Activated naive CD4-positive, alpha-beta T cell treated with Interleukin-2 at 50 U/mL for 16 hours (primary cell): ENCODE measurements at places on chromosomes 16 and 17.

DNA sequence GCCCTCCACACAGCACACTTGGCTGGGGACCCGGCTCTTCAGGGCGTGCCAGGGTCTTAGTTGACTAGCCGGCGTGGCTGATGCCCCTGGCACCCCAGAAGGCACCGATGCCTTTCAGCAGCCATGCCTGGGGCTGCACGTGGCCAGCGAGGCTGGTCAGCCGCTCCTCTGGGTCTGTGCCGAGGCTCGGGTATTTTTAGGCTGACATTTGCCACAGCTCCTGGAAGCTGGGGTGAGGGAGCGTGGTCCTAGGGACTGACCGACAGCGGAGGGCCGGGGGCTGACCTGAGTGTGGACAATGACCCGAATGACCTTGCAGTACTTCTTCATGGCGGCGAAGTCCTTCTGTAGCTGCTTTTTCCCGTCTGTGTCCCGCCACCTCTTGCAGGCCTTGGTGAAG, 3.9 kb downstream of the RPL3L start:
- DNase-seq: no peak

- no peak for DNase-seq
These were observed 285.2 kb downstream of the CA10 start for GRCh38 chr17:51873302-51873701.

DNA sequence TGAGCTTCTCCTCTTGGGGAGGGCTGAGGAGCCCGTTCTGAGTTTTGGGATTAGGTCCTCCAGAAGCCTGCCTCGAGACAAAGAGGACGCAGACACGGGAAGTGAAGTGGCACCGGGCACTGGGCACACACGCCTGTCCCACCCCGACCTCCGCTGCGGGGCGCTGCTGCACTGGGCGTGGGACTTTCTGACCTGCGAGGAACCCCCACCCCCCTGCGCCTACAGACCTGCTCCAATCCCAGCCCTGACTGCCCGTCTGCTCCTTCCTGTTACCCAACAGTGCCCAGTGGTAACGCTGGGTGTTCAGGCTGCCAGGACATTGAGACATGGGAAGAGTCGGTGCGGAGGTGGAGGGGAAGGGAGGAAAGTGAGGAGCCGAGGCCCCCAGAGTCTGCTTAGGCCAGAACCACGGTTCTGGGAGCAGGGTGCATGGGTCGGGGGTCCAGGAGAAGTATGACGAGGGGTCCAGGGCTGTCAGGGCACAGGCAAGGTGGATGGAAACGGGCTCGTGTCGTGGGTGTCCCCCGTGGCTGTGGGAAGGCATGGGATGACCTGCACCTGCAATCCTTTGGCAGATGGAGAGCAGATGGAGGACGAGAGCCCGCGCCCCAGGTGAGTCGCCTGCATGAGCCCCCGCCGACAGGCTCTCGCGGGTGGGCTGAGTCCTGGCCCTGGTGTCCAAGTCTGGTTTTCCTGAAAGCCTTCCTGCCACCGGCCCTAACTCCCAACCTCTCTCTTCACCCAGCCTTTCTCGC, 112.0 kb upstream of the CREBBP start:
- DNase-seq: no peak

GRCh38 chr17:13698832-13699231, 97.1 kb upstream of the HS3ST3A1 start:
- DNase-seq: no peak

DNA sequence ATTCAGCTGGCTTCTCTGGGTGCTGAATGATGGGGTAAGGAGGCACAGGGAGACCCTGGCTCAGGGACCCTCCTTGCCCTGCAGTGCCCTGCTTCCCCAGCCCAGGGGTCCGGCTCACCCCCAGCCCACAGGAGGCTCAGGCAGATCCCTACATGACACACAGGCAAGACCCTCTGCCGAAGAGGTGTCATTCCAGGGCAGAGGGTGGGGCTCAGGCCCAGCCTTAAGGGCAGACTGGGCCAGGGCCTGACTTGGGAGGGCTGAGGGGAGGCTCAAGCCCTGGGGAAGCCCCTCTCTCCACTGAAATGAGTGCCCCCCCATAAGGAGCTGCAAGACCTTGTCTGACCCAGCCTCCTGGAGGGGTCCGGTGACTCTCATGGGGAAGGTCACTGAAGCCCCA, 30.3 kb upstream of the KSR1 start:
- no peak for DNase-seq

DNA sequence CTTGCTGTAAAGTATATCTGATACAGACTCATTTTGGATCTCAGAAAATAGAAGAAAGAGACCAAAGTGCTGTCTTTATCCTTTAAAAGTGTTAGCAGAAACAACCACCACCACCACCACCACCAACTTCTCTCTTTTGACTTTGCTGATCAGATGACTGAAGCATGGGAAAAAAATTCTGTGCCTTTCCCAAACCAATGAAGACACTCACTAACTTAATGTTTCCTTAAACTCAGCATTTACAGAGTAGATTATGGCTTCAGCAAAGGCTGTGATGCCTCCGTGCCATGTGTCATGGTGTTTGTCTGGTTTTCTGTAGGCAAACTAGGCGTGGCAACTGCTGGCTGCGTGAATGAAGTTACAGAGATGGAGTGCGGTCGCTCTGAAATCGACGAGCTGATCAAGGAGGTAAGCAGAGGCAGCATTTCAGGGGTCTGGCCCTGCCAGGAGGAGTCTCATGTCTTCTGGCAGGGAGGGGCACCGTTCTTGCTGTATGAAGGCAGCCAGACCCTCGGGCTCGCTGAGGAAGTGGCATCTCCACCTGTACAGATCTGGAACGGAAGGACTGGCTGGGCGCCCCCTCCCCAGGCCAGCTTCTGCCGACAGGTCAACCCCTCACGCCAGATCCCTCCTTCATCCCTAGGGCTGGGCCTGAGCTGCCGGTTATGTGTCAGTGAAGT, 12.4 kb downstream of the IRF8 start:
- DNase-seq: no peak

DNA sequence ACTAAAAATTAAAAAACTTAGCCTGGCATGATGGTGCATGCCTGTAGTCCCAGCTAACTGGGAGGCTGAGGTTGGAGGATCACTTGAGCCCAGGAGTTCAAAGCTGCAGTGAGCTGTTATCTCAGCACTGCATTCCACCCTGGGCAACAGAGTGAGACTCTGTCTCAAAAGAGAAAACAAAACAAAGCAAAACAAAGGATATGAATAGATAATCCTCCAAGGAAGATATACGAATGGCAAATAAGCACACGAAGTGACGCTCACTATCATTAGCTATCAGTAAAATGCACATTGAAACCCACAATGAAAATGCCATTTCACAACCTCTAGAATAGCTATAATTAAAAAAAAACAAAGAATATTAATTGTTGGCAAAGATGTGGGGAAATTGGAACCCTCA, 386.2 kb upstream of the CCL2 start:
- DNase-seq: no peak

DNA sequence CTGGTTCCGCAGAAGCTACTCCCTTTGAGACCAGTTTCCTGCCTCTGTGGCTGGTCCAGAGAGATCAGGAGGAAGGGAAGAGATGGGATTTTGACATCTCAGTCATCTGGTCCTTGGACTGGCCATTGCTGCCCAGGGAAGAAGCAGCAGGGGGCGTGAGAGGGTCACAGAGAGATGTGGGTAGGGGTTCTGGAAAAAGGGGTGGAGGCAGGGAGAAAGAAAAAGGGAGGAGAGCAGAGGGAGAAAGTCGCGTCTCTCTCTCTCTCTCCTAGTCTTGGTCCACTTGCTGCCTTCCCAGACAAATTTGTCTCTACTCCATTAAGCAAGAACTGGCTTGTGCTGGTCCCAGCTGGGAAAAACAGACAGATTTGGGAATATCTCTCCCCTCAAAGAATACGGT, 4.4 kb downstream of the SHBG start:
- no peak for DNase-seq

GRCh38 chr17:56793531-56793930, 40.2 kb downstream of the C17orf67 start:
- no peak for DNase-seq

DNA sequence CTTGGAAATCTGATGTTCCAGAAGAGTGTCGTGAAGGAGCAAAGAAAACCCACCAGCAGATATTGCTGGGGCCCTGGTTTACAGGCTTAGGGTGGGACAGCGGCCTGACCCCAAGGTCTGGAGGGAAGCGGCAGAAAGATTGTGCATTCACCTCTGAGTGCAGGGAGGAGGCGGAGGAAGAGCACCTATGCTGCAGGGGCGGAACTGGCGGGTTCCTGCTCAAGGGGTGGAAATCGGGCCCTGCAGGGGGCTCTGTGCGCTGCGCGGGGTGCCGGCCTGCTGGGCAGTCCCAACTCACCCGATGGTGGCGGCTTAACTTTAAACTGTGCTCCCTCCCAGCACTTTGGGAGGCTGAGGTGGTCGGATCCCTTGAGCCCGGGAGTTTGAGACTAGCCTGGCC, 47.5 kb downstream of the COX4I1 start:
- no peak for DNase-seq
